K562 (cell line): ENCODE measurements at places on chromosomes 16 and 17. TPM values are rescaled to one million over a fixed set of nuclear protein-coding genes. Genes with fewer than 3 reads are reported as not detected.

GRCh38 chr16:77374384-77374783 lies 60.5 kb downstream of the ADAMTS18 start:
- no peaks in the 10 kb centered on the region for H3K27me3 ChIP-seq
- H3K27ac ChIP-seq = no peak overlapping the region
- H3K4me1 ChIP-seq = no peaks in the 10 kb centered on the region
- DNase-seq = no peak
- H3K4me3 ChIP-seq = no peak overlapping the region
- no peaks in the 10 kb centered on the region for H3K36me3 ChIP-seq

GRCh38 chr17:80389011-80389995 lies 25.7 kb upstream of the ENDOV start:
- no peak overlapping the region for H3K4me3 ChIP-seq
- H3K36me3 ChIP-seq = peaks cover 67% of the 10 kb centered on the region; the same call in 2 of the 3 replicates
- H3K27me3 ChIP-seq = no peaks in the 10 kb centered on the region
- H3K27ac ChIP-seq = no peak overlapping the region
- no peak for DNase-seq
- no peaks in the 10 kb centered on the region for H3K4me1 ChIP-seq

- H3K27ac ChIP-seq = peak overlapping the region; percentile 62
- H3K36me3 ChIP-seq = peaks cover 78% of the 10 kb centered on the region
- H3K4me3 ChIP-seq = peak overlapping the region; percentile 13; the same call in 1 of the 2 replicates
- H3K4me1 ChIP-seq = peaks cover 16% of the 10 kb centered on the region; the same call in 1 of the 2 replicates
- peak; percentile 54 for DNase-seq
- H3K27me3 ChIP-seq = no peaks in the 10 kb centered on the region
Observed at GRCh38 chr17:59702304-59702703, 4.9 kb downstream of the PTRH2 start.

DNA sequence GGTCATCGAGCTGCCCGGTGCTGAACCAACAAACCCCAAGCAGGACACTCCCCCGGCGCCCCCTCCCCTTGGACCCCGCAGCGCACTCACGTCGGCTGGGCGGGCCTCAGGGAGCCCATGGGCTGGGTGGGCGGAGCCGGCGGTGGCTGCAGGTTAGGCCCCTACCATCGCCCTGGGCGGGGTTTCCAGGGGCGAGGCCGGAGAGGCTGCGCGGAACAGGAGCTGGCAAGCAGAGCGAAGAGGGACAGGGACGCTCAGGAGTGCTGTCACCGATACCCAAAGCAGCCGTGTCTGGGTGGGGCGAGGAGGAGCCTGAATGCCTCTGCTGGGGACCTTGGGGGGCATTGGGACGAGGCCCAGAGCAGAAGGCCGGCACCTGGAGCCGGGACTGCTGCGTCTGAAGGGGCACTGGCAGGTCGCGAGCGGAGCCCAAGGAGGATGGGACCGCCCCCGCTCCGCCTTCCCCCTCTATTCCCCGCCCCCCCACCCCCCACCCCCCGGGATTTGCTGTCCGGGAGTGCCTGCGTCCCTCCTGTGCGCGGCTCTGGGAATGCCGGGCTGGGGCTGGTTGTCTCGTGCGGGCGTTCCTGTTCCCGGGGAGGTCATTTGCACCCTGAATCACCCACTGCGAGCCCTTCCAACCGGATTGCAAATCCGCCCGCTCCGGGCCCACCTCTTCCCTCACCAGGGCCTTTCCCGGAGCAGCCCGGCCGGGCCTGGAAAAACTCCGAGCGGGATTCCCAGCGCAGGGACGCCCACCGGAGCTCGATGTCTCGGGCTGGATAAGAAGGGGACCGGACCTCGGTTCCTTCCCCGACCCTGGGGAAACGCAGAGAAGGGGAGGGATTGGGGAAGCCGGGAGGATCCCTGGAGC lies 902 bp downstream of the ARHGAP27 start:
- no peak overlapping the region for H3K27ac ChIP-seq
- H3K4me3 ChIP-seq = peak overlapping the region; percentile 38
- no peaks in the 10 kb centered on the region for H3K27me3 ChIP-seq
- no peaks in the 10 kb centered on the region; the same call in 2 of the 3 replicates for H3K4me1 ChIP-seq
- DNase-seq = peak; percentile 89

GJC1 gene
- total RNA-seq = 0.33 and 0.58 TPM in 2 replicates
